ACHN (cell line): ENCODE measurements at places on chromosomes 4 and X.

DNA sequence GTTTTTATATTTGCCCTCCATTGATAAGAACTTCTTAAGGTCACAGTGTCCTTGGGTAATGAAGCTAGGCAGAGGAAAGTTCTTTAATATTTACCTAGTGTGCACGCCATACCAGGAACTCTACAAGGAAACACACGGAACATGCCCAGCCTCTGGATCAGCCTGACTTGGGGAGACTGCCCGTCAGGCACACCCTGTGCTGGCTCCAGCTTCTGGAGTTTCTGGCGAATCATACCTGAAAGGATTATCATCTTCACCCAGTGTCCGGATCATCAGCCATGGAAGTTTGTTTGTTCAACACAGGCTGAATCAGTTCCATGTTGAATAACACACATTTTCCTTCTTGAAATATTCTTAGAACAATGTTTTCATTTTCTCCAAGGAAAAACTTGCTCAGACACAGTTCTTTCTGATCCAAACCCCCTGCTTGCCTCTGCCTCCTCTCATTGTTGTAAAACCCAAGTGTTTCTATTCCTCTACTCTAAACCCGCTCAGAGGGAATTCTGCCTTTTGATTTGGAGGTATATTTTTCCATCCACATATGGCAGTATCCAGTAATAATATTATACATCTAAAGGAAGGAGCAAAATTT is 176.7 kb downstream of the SHROOM3 start:
- peak; percentile 38 for DNase-seq

GRCh38 chrX:45128896-45129454 is 71.7 kb downstream of the DIPK2B start:
- no peak for DNase-seq

DNA sequence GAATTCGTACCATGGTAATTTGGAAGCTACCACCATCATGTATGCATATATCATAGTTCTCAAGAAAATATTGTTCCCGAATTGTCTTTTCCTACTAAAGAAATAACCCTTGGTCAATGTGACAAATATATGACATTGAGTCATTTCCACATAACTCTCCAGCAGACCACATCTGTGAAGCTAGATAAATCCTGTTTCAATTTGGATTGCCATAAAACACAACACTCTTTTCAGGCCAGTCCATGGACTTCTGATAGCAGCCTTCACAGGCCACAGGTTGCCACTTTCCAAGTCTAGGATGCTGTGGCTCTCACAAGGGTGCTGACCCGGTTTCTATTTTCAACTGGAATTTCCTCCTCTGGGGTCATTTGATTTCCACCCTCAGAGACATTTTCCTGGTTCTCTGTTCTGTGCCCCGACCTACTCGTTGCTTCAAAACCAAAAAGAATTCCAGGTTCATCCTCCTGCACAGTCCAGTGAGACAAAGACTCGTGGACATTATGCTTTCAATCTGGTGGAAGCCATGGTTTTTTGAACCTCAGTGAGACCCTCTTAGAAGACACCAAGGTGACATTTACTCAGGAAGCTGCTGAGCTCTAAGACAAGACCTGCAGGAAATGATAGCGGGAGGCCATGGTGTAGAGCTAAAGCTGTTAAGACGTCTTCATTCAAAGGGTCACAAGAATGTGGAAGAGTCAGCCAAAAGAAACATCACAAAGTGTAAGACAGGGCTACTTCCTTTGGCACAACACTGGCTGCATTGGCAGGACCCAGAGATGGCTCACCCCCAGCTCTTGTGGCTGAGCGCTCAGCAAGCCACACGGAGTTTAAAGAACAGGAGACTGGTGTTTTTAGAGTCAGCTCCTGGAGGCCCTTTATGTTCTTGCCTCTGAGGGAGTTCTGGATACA is 119.8 kb downstream of the AMELX start:
- DNase-seq: no peak

- no peak for DNase-seq
Observed at GRCh38 chr4:11106190-11106589, 322.5 kb downstream of the HS3ST1 start.

DNA sequence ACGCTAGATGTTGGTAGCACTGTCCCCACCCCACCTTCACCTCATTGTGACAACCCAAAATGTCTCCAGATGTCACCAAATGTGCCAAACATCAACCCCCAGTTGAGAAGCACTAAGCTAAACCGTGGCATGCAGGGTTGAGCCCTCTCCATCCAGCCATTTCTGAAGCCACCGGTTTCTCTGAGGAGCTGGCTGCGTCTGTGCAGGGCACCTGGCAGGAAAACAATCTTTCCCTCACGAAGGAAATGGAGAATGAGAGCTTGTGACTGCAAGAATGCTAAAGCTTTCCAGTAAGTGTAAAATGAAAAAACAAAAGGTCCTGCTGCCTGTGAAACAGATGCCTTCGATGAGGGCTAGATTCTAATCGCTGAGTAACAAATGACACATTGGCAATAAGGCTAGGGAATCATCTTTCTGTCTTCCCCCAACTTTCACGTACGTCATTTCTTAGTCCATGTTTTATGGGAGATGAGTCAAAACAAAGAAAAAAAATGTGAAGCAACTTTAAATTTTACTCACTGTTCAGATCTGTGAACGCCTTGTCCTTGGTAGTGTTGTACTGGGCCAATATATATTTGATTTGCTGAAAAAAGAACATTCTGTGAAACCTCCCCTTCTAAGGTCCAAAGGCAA is 59.9 kb downstream of the PROM1 start:
- DNase-seq: no peak

GRCh38 chr4:48039561-48039960 is 23.0 kb downstream of the NIPAL1 start:
- DNase-seq: no peak

- peak; percentile 37 for DNase-seq
Observed at GRCh38 chrX:48854898-48855297, 19.5 kb upstream of the PCSK1N start.

- DNase-seq: no peak
Observed at GRCh38 chrX:42975906-42976305, 197.9 kb upstream of the PPP1R2C start.

GRCh38 chr4:184417802-184418511 is 56.4 kb downstream of the IRF2 start:
- peak; percentile 69 for DNase-seq

- DNase-seq: no peak
Observed at GRCh38 chrX:70253377-70254062, 6.5 kb downstream of the P2RY4 start.

DNA sequence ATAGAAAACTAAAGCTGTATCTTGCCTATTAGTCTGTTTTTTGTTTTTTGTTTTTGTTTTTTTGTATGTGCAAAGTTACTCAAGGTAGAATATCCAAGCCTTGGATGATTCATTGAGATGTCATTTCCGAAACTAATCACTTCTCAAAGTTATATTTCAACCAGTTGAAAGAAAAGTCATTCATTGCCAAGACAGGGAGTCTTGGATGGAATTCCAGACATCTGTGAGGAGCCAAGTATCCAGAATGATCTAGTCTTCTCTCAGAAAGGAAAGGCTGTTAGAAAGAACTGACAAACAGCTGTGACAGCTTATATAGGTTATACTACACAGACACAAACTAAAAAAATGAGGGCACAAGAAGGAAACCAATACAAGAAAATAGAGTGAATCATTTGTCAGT is 141.1 kb upstream of the NDST3 start:
- DNase-seq: peak; percentile 81

DNA sequence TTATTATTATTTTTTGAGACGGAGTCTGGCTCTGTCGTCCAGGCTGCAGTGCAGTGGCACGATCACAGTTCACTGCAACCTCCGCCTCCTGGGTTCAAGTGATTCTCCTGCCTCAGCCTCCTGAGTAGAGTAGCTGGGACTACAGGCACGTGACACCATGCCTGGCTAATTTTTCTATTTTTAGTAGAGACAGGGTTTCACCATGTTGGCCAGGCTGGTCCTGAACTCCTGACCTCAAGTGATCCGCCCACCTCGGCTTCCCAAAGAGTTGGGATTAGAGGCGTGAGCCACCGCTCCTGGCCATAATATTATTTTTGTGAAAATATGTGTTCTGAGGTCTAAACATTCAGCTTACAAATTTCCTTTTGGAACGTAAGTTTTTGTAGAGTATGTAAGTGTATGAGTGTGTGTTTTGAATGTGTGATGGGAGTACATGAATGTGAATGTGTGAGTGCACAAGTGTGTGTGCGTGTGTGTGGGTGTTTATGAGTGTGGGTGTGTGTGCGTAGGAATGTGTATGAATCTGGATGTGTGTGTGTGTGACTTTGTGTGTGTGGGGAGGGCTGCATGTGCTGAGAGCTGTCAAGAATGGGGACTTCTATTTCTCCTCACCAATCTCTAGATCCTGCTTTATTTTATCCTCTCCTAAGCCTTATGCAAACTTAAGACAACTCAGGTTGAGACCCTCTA is 5.7 kb upstream of the MGST2 start:
- no peak for DNase-seq

GRCh38 chr4:24067367-24068193 is 177.7 kb upstream of the PPARGC1A start:
- peak; percentile 29 for DNase-seq

DNA sequence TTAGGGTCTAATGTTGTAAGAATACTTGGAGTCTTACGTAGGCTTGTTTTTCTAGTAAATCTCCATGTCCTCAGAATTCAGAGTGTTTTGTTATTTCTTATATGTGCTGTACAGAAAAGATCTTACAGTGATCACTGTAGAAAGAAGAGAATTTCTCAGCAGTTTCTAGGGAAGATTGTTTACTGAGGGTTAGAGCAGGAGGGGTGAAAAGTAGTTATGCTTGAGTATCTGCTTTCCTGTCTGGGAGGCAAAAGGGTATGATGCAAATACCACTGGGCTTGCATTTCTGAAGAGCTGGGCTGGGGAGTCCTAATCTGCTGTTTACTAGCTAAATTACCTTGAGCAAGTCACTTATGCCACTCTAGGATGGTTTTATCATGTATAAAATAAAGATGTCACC is 78.2 kb downstream of the BEND4 start:
- DNase-seq: no peak

- no peak for DNase-seq
Observed at GRCh38 chr4:142380052-142380602, 466.0 kb downstream of the INPP4B start.

- DNase-seq: no peak
Observed at GRCh38 chr4:147599769-147600168, 17.4 kb upstream of the TMEM184C start.

DNA sequence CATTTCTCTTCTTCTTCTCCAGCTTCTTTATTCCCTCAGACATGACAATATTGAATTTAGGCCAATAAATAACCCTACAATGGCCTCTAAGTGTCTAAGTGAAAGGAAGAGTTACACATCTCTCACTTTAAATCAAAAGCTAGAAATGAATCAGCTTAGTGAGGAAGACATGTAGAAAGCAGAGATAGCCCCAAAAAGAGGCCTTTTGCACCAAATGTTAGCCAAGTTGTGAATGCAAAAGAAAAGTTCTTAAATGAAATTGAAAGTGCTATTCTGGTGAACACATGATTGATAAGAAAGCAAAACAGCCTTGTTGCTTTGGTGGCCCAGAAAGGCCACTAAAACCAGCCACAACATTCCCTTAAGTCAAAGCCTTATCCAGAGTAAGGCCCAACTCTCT is 146.2 kb upstream of the HHIP start:
- no peak for DNase-seq

DNA sequence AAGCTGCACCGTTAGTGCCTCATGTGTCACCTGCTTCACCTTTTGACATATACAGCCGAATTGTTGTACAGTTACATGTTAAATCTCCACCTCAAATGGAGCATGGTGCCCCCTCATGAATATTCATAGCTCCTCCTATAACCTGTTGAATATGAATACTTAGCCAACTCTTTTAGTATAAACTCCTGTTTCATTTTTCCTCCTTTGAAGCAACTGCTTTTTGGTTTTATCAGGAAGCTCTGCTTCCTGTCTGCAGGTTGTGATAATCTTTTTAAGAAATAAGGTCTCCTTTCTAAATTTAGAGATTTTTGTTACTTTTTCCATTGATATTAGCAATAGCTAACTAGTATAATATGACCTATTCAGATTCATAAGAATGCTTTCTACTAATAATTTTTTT is 1429.2 kb upstream of the AGA start:
- DNase-seq: no peak

DNA sequence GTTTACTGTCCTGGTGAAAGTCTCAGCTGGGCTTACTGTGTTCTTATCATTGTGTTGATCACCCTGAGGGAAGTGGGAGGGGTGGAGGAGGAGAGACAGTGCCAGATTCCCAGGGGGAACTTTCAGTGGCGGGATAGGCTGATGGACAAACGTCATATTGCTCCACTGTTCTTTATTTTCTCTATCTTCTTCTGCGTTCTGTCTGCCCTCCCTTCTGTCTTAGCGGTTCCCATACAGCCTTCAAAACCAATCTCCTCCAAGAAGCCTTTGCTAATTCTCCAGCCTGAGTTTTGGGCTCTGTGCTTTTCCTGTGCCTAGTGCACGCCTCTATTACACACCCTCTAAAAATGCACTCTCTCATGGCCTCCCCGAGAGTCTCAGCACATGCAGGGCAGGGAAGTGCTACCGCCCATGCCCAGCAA is 448.7 kb upstream of the FAT1 start:
- DNase-seq: no peak

GRCh38 chr4:59612235-59612634 is 1587.9 kb upstream of the ADGRL3 start:
- DNase-seq: peak; percentile 66

- no peak for DNase-seq
Observed at GRCh38 chrX:1327651-1328304, 8.8 kb upstream of the IL3RA start.

- DNase-seq: no peak
Observed at GRCh38 chr4:138696771-138697170, 318.8 kb upstream of the NOCT start.

DNA sequence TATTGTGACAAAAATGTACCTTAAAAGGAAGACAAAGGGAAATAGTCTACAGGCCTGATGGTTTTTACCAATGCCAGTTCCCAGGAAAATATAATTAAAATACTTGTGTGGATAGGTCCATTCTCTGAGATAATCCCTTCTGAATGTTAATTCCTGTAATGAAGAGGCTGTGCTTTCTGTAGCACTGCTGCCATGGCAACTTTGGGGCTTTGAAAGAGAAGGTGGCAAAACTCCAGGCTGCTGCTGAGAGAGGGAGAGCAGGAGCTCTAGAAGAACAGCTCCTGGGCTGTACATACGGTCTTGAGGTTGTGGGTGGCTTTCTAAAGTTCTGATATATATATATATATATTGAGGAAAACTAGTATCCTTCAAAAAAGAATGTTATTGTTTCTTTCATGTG is 125.4 kb downstream of the PDLIM5 start:
- DNase-seq: no peak

- no peak for DNase-seq
Observed at GRCh38 chr4:162700358-162700757, 466.3 kb downstream of the NAF1 start.

DNA sequence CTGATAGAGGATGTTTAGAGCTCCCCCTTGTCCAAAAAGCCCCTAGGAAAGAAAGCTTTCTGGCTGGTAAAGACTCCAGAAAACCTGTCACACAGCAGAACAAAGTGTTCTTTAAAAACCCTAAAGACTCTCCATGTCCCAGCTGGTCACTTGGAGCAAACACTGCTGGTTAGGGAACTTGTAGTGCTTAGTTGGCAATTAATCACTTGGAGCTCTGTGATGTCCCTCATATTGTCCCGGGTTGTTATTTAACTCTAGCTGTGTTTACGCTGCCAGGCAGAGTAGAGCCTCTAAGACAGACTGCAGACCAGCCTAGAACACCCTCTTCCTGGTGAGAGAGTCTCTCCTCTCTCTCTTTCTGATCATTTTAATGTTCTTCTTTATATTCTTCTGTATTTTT is 267.3 kb downstream of the BCOR start:
- DNase-seq: no peak

- no peak for DNase-seq
Observed at GRCh38 chrX:68746988-68747387, 81.8 kb upstream of the EFNB1 start.
